Karpas-422 (cell line): ENCODE measurements at places on chromosomes 2 and 18.

DNA sequence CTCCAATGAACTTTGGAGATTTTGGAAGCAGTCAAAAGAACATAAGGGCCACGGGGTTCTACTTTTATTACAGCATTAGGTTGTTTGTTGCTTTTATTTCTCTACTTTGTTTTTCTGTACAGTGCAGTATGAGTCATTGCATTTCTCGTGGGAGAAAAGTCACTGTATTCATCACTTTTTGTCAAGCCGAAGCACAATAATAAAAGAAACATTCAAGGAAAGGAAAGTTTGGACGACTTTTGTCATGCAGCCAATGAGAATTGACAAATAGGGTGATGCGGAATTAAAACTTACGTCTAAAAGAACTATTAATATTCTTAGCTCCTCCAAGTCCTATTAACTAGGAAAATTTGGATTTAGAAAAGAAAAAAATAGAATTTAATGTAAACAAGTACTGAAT is 209.9 kb downstream of the TMEM182 start:
- DNase-seq, result no peak

GRCh38 chr2:181461056-181461997 is 4.1 kb downstream of the ITGA4 start:
- peak; percentile 60 for DNase-seq

- DNase-seq, result no peak
Observed at GRCh38 chr2:240131296-240131695, 4.8 kb downstream of the COPS9 start.

GRCh38 chr18:11901826-11902438 is 6.2 kb downstream of the MPPE1 start:
- DNase-seq, result no peak

- peak; percentile 85 for DNase-seq
Observed at GRCh38 chr2:12096051-12096787, 349.8 kb downstream of the LPIN1 start.

DNA sequence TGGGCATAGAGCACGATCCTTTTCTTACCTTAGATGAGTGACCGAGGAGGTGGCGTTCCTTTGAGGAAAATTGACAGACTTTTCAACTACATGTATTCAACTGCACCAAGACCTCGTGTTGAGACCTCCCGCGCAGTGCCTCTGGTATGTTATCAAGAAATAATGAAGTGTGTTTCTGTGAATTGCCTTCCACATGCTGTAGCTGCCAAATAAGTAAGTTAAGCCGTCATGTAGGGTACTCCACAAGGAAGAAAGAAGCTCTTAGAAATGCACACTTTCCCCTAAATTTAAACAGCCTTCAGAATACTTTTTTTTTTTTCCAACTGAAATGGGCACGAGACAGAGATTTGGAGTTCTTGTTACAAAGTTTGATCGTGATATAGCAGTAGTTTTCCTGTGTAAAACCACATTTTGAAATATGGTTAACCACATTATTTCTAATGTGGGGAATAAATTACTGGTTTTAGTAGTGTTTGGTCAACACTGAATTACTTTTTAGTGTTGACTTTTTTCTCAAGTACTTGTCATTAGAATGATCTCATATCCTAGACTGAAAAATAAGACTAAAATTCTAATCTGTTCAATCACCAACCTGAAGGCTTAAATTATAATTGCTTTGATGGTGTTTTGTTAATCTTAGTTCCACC is 30.5 kb downstream of the PDK1 start:
- DNase-seq, result no peak

GRCh38 chr2:101012706-101013181 is 10.7 kb downstream of the RPL31 start:
- peak; percentile 75 for DNase-seq

DNA sequence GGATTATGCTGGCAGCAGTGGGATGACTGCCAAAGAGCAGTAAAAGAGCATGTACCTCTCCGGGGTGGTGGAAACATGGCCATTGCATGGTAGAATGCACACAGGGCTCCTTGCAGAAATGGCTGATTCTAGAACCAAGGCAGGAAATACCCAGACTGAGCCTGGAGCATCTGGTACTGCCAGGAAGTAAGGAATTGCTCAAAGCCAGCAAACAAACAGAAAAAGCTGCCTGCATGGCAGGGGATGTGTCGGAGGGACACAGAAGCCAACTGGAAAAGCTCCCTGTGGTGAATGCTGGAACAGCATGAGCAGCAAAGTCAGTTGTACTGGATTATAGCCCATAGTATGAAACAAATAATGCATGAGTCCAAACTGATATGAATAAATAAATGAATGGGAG is 78.0 kb upstream of the NFATC1 start:
- DNase-seq, result no peak

DNA sequence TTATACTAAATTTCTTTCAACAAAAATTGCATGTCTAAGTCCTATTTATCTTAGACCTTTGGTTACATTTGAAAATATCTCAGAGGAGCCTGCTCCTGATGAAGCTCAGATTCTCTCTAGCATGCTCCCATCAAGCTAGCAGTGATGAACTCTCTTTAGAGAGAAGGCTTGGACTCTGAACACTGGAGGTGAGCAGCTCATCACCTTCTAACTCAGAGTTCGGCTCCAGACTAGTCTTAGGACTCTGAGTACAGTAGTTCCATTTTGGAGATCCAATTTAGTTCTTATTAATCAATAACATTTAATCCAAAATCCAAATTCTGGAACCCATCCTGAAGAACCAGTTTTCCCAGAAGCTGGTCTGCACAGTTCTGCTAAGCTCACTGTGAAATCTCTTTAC is 107.8 kb downstream of the CACNB4 start:
- DNase-seq, result no peak

DNA sequence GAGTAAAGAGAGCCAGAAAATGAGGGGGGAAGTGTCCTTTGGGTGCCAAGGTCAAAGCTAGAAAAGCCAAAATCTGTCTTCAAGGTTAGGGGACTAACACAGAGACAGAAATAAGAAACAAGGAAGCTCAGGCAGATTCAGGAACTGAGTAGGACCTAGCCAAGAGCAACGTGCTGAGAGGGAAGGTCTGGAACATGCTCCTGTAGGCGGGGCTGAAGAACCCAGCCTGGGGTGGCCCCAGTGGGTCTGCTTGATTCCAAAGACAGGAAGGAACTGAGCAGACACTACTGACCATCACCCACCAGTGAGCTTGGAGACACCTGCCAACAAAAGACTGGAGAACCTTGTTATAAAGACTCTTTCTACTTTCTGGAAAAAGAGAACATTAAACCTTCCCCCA is 105.1 kb downstream of the SP3 start:
- DNase-seq, result no peak

- DNase-seq, result no peak
Observed at GRCh38 chr2:146898083-146898482, 946.7 kb upstream of the ACVR2A start.

DNA sequence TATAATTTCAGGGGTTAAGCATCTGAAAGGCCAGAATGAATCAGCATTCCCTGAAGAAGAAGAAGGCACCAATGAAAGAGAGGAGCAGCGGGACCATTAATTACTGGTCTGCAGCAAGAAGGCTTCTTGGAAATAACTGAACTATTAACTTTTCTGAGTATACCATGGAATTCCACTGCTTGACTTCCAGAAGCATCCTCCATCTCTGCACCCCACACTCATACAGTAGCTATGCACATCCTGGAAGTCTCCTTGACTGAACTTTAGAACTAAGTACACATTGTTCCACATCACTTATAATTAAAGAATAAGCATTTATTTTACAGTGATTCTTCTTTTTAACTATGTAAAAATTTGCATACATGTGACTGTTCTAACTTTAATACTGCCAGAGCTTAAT is 131.5 kb downstream of the PPP1R1C start:
- no peak for DNase-seq

DNA sequence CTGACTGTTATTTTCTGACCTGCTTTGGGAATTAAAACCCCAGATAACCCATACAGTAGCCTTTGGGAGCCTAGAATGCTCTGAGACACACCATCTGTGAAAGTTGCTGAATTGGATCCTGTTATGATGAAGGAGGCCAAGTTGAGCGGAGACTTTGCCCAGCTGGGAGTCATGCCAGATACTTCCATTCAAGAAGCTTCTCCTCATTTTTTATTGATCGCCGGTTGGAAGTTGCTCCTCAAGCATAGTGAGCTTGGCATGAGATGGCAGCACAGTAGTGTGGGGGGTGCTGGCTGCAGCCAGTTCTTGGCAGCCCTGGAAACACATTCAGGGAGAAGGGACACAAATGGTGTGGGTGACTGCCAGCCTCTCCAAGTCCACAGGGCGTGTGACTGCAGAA is 270.7 kb upstream of the NRP2 start:
- DNase-seq, result no peak

DNA sequence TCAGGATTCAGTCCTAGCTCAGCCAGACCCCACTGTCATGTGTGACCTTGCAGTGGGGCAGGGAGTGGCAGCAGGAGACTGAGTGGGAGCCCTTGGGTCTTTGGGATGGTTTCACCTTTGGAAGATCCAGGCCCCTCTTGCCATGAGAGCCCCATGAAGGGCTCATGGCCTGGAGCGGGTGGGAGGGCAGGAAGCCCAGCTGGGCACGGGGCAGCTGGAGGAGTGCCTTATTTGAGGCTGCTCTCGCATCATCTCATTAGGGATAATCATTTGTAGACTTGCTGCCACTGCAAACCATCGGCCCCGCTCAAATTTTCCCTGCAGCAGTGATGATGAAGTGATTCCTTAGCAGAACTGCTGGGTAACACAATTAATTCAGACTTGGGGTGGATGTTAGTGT is 73.9 kb downstream of the TGOLN2 start:
- DNase-seq, result no peak

GRCh38 chr2:168454737-168455644 is 1.1 kb upstream of the CERS6 start:
- no peak for DNase-seq

GRCh38 chr2:33312355-33312754 is 164.1 kb upstream of the RASGRP3 start:
- DNase-seq, result no peak

GRCh38 chr2:237261327-237261726 is 152.6 kb downstream of the COL6A3 start:
- no peak for DNase-seq

DNA sequence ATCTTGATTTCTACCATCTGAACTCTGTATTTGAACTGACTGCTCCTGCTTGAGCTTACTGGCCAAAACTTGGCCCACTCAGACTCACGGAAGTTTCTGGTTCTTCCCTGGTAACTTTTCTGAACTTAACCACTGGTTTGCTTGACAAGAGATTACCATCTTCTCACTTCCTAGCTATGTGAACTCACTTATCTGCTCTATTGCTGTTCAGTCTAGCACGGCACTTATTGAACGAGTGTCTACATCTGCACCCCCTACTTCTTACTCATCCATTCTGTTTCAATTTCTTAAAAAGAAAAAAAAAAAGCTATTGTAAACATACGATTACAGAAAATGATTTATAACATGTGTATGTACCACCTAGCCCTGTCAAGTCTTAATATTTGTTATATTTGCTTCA is 9.0 kb downstream of the CKAP2L start:
- DNase-seq, result no peak

GRCh38 chr2:191946471-191947182 is 99.7 kb upstream of the CAVIN2 start:
- no peak for DNase-seq

- DNase-seq, result no peak
Observed at GRCh38 chr2:133773854-133774653, 205.8 kb upstream of the NCKAP5 start.

DNA sequence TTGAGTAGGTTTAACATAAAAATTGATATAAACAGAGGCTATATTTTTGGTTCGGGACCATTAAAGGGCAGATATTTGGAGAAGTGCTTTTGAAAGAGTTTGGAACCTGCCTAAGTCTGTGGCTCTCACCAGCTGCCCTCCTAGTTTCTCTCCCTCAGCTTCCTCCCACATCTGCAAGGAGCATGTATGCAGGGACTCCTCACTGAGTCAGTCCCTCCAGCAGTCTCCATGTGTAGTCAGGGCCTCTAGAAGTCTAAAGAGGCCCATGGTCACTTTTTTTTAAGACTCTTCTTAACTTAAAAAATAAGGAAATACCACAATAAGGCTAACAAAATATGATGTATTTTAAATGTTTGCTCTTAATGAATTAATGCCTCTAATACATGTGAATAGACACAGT is 220.0 kb upstream of the TANK start:
- no peak for DNase-seq

GRCh38 chr18:911025-911424 is 6.4 kb downstream of the ADCYAP1 start:
- no peak for DNase-seq

- DNase-seq, result peak; percentile 67
Observed at GRCh38 chr2:29238497-29238896, 123.3 kb downstream of the CLIP4 start.

GRCh38 chr2:174051741-174052583 is 86.8 kb upstream of the SP3 start:
- no peak for DNase-seq

DNA sequence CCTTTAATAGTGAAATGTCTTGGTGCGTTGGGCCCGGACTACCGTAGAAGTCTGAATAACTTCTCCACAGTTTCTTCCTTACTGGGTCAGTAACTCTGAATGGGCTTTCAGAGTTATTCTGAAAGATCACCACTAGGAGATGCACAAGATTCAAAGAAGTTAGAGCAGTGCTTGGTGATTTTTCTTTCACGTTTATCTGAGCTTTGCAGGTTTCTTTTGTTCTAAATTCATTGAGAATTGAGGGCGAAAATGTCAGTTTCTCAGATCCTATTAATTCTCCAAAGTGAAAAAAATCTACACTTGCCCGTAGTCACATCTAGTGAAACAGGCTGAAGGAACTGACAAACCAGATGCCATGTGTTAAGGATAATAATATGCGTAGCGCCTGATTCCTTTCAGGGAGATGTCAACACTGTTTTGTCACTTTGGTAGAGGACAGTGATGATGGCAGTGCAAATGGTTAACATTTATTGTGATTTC is 70.1 kb downstream of the QPCT start:
- DNase-seq, result peak; percentile 80

DNA sequence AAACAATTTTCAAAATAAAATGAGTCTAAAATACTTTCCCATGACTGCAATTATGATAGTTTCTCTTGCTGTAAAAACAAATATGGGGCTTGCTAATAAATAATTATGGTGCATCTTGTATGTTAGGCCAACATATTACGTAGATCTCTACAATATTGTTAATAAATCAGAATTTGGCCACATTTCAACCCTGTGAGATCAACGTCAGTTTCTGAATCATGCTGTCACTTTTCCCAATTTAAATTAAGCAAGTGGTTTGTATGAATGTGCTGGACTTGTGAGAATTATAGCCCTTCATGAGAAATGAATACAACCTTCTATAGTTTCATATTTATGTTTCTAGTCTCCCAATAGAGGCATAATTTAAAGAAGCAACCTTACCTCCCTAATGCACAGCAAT is 808.9 kb downstream of the SUCLG1 start:
- DNase-seq, result no peak

- no peak for DNase-seq
Observed at GRCh38 chr2:171521361-171522051, 768 bp upstream of the CYBRD1 start.

GRCh38 chr2:127157651-127158485 is 50.9 kb upstream of the BIN1 start:
- DNase-seq, result peak; percentile 62

- DNase-seq, result no peak
Observed at GRCh38 chr2:115277366-115277765, 834.9 kb downstream of the DPP10 start.

- DNase-seq, result no peak
Observed at GRCh38 chr18:76428396-76429261, 66.4 kb downstream of the ZNF516 start.
